Activated CD4-positive, alpha-beta memory T cell treated with anti-CD3 and anti-CD28 coated beads for 36 hours (primary cell): ENCODE measurements at places on chromosomes 7 and 10. TPM values are rescaled to one million over a fixed set of nuclear protein-coding genes. Genes with fewer than 3 reads are reported as not detected.
A peak's percentile ranks its signal among the peaks of the same experiment; 100 is the strongest.

- no peak overlapping the region for H3K27ac ChIP-seq
- H3K27me3 ChIP-seq = peaks cover 4% of the 10 kb centered on the region
- H3K4me3 ChIP-seq = no peak overlapping the region
Measured at GRCh38 chr10:80945264-80945880, 407.7 kb downstream of the SH2D4B start.

DNA sequence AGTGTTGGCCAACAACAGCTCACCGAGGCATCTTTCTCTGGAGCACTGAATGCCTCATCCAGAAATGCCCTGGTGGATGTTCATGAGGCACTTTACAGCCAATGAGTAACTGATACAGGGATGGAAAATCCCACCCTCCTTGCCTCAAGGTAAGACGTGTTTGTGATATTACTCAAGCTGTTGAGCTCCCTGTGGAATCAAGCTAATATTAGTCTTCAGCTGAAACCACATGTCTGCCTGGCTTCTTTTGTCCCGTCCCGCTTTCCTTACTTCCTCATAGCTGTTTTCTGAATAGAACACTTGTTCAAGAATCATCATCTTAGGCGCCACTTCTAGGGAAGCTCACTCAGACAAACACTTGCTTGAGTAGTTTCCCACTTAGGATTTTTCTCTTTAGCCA is 422.4 kb downstream of the INHBA start:
- DNase-seq = no peak
- no peaks in the 10 kb centered on the region for H3K27me3 ChIP-seq
- H3K36me3 ChIP-seq = no peaks in the 10 kb centered on the region
- no peak overlapping the region for H3K4me3 ChIP-seq

DNA sequence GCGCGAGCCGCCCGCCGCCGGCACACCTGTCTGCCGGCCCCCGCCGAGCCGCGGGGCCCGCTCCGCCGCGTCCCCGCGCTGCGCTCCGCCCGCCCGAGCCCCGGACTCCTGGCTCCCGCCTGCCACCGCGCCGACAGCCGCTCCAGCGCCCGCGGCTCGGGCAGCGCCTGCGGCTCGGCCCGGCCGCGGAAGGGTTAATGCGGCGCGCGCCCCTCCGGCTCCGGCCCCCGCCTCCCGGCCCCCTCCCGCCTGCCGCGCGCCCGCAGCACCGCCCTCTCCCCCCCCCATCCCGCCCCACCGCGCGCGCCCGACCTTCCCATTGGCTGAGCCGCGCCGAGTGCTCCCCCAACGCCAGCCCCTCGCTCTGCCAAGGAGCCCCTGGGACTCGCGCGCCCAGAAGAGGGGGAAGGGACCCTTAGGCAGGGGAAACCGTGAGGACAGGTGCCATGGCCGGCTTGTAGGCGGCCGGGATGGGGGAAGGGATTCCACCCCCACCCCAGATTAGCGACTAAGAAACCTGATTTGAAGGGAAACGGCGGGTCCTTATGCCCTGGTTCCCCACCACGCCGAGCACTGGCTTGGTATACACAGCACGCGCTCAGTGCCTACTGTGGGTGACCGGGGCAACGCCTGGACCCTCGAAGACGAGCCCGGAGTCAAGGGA is at the start of gene KCNH2:
TSS of gene KCNH2 (minus strand) at position 196 of the 664 bp plus-strand sequence. CDS start 408 bp downstream, outside the sequence.
- peak within 1 kb of the TSS; percentile 66 for H3K4me3 ChIP-seq
- no peak within 1 kb of the TSS for H3K27ac ChIP-seq
- no peaks in the 10 kb centered on the region for H3K36me3 ChIP-seq
- H3K27me3 ChIP-seq = peaks cover 32% of the 10 kb centered on the region

DNA sequence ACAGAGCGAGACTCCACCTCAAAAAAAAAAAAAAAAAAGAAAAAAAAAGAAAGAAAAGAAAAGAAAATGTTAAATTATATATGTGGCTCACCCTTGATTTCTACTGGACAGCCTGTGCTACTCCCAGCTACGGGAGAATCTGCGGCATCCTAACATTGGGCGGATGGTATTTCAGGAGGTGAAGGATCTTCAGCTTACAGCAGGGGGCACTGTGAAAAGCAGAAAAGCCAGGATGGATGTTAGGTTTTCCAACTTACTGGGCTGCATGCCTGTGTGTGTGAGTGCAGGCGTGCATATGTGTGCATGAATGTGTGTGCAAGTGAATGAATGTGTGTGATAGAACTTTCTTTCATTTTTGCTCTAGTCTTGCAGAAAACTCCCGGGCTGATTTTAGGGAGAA is 1066.5 kb downstream of the TYW1 start:
- no peaks in the 10 kb centered on the region for H3K4me1 ChIP-seq
- H3K36me3 ChIP-seq = no peaks in the 10 kb centered on the region
- H3K27me3 ChIP-seq = no peaks in the 10 kb centered on the region
- H3K4me3 ChIP-seq = no peak overlapping the region

- DNase-seq = no peak
- no peaks in the 10 kb centered on the region for H3K36me3 ChIP-seq
- H3K4me3 ChIP-seq = no peak overlapping the region
Measured at GRCh38 chr10:79185067-79185774, 116.5 kb downstream of the ZMIZ1 start.

DNA sequence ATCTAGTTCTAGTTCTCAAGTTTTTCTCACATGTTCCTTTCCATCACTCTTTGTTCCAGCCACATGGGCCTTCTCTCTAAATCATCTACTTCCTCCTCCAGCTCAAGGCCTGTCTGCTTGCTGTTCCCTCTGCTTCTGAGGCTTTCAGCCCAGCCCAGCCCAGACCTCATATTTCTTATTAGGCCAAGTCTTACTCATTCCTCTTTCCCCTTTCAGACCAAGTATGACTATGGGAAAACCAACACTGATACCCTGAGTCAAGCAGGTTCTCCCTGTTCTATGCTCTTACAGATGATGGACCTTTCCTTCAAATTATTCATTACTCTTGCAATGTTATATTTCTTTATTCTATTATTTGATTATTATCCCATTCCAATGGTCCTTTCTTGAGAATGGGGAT is 80.3 kb upstream of the SEM1 start:
- H3K4me3 ChIP-seq = no peak overlapping the region
- H3K36me3 ChIP-seq = no peaks in the 10 kb centered on the region
- no peaks in the 10 kb centered on the region for H3K4me1 ChIP-seq
- no peak overlapping the region for H3K27ac ChIP-seq
- DNase-seq = no peak

DNA sequence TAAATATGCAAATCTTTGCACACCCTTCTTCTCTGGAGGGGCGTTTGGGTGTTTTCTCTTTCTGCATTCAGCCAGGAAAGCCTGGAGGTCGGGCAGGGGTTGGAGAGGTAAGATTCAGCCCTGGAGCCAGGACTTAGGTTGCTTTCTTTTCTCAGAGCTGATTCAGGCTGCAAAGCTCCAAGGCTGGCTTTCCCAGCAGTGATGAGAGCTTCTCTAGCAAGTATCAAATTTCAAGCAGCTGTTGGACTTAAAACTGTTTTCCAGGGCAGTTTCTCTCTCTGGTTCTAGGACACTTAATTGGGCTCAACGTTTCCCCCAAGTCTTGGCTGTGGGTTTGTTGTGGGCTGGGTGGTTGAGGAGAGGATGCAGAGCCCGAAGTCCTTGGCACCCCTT is 608 bp downstream of the AKR1B10 start:
- DNase-seq = no peak
- no peak overlapping the region for H3K4me3 ChIP-seq
- H3K27ac ChIP-seq = no peak overlapping the region
- no peaks in the 10 kb centered on the region for H3K4me1 ChIP-seq
- peaks cover 4% of the 10 kb centered on the region for H3K27me3 ChIP-seq

DNA sequence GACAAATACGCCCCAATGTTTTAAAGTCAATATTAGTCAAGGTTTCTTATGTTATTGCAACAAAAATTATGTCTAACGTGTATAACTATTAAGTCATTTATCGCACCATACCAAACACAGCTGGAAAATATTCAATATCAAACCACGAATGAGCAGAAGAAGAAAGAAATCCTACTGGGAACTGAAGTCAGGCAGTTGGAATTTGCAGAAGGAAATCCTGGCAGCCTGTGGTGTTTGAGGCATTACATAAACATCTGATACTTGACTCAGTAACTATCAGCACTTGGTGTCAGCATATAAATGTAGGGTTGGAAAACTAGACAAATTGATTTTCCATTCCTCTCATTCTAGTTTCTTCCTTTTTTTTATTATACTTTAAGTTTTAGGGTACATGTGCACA is 83.4 kb upstream of the NUPR2 start:
- H3K36me3 ChIP-seq = no peaks in the 10 kb centered on the region
- no peaks in the 10 kb centered on the region for H3K4me1 ChIP-seq
- no peak for DNase-seq

GRCh38 chr10:43808136-43808535 is 159.5 kb upstream of the ZNF32 start:
- H3K36me3 ChIP-seq = no peaks in the 10 kb centered on the region
- DNase-seq = no peak
- no peak overlapping the region for H3K27ac ChIP-seq

- peaks cover 3% of the 10 kb centered on the region for H3K36me3 ChIP-seq
- DNase-seq = no peak
- H3K27me3 ChIP-seq = no peaks in the 10 kb centered on the region
- no peak overlapping the region for H3K27ac ChIP-seq
Measured at GRCh38 chr7:1679326-1679965, 9.4 kb downstream of the ELFN1 start.

GRCh38 chr7:69932034-69932628 is 333.9 kb downstream of the AUTS2 start:
- no peak overlapping the region for H3K27ac ChIP-seq
- H3K4me3 ChIP-seq = no peak overlapping the region
- DNase-seq = no peak
- no peaks in the 10 kb centered on the region for H3K4me1 ChIP-seq
- no peaks in the 10 kb centered on the region for H3K36me3 ChIP-seq

GRCh38 chr10:67783606-67784294 is 54.2 kb downstream of the DNAJC12 start:
- no peaks in the 10 kb centered on the region for H3K27me3 ChIP-seq
- DNase-seq = no peak

- no peaks in the 10 kb centered on the region for H3K27me3 ChIP-seq
- H3K4me1 ChIP-seq = no peaks in the 10 kb centered on the region
- DNase-seq = no peak
- no peaks in the 10 kb centered on the region for H3K36me3 ChIP-seq
- no peak overlapping the region for H3K27ac ChIP-seq
- H3K4me3 ChIP-seq = no peak overlapping the region
Measured at GRCh38 chr7:125465527-125465926, 535.9 kb upstream of the POT1 start.

DNA sequence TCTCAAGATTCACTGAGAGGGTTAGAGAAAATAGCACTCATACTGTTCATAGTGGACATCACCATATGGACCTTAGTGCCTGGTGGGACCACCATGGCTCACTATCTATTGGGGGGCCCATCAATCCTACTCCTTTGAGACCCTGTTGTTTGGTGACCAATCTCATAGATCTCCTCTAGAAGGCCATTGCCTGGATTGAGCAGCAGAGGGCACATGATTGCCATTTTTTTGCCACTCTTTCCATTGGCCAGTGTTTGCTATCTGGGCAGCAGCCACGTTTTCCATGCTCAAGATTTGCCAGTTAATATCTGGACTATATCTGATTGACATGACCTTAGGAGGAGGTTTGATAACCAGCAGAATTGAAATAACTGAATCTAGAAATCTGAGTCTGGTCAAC is 244.5 kb downstream of the ITGB1 start:
- no peak overlapping the region for H3K4me3 ChIP-seq
- H3K27me3 ChIP-seq = no peaks in the 10 kb centered on the region
- no peak for DNase-seq
- no peak overlapping the region for H3K27ac ChIP-seq
- H3K36me3 ChIP-seq = peaks cover 11% of the 10 kb centered on the region

The GPR141 gene
- not detected for total RNA-seq

The GARS1 gene
- total RNA-seq = 368 TPM

The COL17A1 gene
- not detected for total RNA-seq

The ENTPD7 gene
- 3.3 TPM for total RNA-seq

The COL26A1 gene
- not detected for total RNA-seq

The SVOPL gene
- total RNA-seq = not detected

The LRRC18 gene
- not detected for total RNA-seq

The C10orf143 gene
- total RNA-seq = 2.5 TPM
